Activated T-helper 2 cell treated with anti-CD3 and anti-CD28 coated beads, Interferon-gamma antibody, Interleukin-2, Interleukin-4, amounts not matched to agents 10 μg/mL and 5 μg/mL and 100 μg/mL, durations not matched to agents 14 hours and 24 hours and 36 hours (primary cell): ENCODE measurements at places on chromosomes 11 and 22. TPM values are rescaled to one million over a fixed set of nuclear protein-coding genes. Genes with fewer than 3 reads are reported as not detected.

DNA sequence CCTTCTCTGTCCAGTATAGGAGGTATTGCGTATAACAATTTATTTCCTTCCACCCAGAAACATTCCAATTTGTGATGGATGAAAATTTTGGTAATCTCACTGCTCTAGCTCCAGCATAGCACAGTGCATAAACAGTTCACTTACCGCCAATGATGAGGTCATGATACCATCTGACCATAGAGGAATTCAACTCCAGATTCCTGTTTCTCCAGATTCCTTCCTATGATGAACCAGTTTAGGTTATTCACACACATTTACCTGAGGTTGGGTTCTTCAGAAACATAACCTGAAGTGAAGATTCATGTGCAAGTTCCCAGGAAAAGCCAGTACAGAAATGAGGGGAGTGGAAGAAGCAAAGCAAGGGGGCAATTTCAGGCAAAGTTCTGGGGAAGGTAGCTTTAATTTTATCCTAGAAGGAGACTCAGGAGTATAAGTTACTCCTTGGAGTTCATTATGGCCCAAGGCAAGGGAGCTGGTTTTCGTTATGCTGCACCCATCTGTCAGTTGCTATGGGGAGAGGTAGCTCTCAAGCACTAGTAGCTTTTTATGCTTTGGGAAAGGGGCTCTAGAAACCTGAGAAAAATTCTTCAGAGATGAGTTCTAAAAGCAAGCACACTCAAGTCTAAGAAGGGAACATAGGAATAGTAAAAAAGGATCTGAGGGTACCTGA, 121.6 kb downstream of the CASP12 start:
- no peak for DNase-seq

DNA sequence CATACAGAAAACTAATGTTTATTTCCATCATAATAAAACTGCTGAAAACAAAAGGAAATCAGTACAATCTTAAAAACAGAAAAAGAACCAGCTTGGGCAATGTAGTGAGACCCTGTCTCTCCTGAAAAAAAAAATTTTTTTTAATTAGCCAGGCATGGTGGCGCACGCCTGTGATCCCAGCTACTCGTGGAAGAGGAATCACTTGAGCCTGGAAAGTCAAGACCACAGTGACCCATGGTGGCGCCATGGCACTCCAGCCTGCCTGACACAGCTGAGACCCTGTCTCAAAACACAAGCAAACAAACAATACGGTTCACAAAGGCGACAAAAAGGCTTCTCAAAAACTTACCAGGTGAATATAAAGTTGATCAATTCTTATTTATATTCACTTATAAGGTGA, 289.7 kb downstream of the BRD1 start:
- DNase-seq = no peak

The APOA5 gene
- total RNA-seq = not detected in 2 replicates

- DNase-seq = no peak
These were observed 122.6 kb downstream of the APOL5 start for GRCh38 chr22:35840302-35840739.

DNA sequence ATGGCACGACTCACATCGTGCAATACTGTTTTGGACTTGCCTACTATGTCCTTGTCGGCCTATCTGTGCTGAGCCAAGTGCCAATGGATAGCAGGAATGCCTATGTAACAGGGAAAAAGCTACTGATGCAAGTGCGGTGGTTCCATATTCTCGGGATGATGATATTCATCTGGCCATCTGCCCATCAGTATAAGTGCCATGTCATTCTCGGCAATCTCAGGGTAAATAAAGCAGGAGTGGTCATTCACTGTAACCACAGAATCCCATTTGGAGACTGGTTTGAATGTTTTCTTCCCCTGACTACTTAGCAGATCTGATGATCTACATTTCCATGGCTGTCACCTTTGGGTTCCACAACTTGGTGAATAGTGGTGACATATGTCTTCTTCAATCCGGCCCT, 20.1 kb downstream of the OOSP3 start:
- DNase-seq = no peak

GRCh38 chr11:117868815-117869561, 7.5 kb downstream of the FXYD6 start:
- no peak for DNase-seq
